ENCODE measurements at places on chromosomes 3 and 15.

DNA sequence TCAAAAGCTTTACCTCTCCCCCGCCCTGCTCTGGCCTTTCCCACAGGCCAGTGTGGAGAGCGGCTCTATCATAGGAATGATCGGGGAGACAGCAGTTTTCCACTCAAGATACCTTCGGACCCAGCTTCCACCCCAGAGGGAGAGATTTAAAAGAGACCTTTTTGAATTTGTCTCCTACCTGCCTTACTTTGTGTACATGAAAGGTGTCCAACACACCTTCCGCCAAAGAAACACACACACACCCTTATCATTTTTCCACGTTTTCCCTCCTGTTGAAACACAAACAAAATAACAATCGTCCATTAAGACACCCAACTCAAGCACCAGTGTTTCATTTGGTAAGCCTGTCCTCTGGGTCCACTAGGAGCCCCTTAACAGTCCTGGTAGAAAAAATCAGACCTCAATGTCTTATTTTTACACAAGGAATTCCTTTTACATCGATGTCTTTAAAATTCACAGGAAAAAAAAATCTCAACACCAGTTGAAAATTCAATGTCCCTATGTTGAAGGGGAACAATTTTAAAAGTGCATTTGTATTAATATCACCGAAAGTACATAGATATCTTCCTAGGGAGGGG, 4.0 kb downstream of the HES1 start:
- no peak for DNase-seq

DNA sequence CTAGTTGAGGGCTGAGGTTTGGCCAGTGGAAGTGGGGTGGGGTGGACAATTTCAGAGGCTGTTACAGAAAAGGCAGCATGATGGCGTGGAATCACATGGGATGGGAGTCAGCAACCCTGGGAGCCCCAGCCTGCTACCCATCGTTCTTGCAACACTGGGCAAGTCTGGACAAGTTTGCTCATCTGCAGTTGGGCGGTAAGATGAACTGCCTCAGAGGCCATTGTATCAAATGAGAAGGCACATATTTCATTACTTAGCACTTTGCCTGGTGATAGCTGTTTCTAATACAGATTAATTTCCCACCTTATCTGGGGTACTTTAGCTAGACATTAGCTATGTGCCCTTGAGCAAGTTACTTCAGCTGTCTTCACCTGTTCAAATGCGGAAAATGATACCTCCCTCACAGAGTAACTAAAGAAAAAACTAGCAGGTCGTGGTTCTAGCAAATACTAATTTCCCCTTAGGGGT, 248.9 kb downstream of the THSD4 start:
- DNase-seq = no peak

DNA sequence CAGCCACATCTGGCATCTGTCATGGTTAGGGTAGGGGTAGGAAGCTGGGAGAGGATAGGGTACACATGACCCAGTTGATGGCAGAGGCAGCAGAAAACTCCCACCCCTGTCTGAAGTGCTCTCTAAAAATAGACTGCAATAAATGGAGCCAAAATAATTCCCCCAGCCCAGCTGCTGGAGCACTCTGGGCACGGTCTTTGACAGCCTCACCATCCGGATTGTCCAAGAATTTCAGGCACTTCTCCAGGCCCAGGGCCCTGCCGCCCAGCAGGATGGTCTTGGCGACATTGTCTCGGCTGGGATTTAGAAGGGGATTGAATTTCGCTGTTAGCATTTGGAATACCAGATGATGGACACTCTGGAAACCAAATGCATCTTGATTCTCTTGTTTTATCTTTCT, 103.7 kb downstream of the IQSEC1 start:
- DNase-seq = no peak

GRCh38 chr3:156149876-156150275, 29.5 kb downstream of the KCNAB1 start:
- no peak for DNase-seq

GRCh38 chr3:152159328-152159727, 109.4 kb upstream of the MBNL1 start:
- DNase-seq = no peak

GRCh38 chr15:69648212-69648611, 195.6 kb downstream of the RPLP1 start:
- DNase-seq = no peak

- no peak for DNase-seq
Measured at GRCh38 chr3:100463646-100464155, 28.7 kb upstream of the TMEM45A start.

DNA sequence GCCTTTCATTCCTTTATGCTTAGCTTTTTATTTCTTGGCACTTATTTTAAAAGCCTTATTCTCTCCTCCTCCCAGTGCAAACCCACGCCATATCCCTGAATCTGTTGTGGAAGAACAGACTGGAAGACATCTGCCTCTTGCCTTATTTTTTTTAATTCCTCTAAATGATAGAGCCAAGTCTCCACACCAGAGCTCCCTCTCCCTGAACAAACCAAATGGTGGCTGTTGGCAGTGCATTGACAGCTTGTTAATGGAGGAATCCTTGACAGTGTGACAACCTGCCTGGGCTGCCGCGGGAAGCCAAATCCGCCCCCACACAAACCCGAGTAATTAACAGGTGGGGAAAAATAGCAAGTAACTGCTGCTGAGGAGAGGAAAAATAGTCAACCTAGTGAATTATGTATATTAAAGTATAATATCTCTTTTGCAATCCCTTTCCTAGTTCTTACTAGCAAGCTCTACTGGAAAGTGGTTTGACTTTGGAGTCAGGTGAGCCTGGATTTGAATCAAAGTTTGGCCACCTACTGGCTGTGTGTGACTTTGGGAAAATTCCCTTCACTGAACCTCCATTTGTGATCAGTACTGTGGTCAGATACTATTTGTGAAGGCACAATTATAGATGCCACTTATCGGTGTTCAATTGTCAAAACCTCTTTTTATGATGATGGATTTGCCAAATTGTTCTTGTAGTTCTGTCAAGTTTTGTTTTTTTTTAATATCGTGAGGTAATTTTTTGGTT, 589.6 kb downstream of the PDCD6IP start:
- no peak for DNase-seq

GRCh38 chr3:45906681-45907407, 20.5 kb downstream of the CCR9 start:
- no peak for DNase-seq

- DNase-seq = no peak
Measured at GRCh38 chr3:44418549-44418948, 58.9 kb downstream of the ZNF445 start.

- no peak for DNase-seq
Measured at GRCh38 chr15:66144978-66145725, 108.4 kb downstream of the MEGF11 start.

GRCh38 chr15:85763157-85763556, 31.6 kb downstream of the KLHL25 start:
- no peak for DNase-seq

- no peak for DNase-seq
Measured at GRCh38 chr3:188322135-188322887, 168.4 kb downstream of the LPP start.

GRCh38 chr15:83092309-83092976, 15.0 kb upstream of the TM6SF1 start:
- DNase-seq = peak; percentile 71

GRCh38 chr15:90113166-90113565, 10.9 kb upstream of the IDH2 start:
- no peak for DNase-seq

- no peak for DNase-seq
Measured at GRCh38 chr3:162799910-162800309, 1303.3 kb downstream of the OTOL1 start.

DNA sequence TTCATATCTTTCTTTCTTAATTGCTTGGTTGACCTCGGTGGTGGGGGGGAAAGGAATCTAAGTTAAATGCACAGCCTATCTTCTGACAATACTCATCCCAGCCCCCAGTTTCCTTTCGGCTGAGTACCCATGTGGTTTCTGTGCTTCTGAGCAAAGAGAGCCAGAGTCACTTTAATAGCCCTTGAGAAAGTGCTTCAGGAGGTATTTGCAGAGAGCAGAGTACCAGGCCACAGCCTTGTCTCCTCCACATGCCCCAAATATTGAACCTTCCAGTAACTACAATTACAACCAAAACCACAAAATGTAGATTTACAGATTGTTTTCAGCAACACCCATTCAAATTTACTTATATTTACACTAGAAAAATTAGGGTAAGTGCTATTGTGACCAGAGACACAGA, 647.4 kb downstream of the NR2F2 start:
- no peak for DNase-seq
